ENCODE measurements at places on chromosomes 7 and 10.
A peak's percentile ranks its signal among the peaks of the same experiment; 100 is the strongest.

- peak; percentile 42 for DNase-seq
Measured at GRCh38 chr10:70461397-70462348, 16.9 kb upstream of the PALD1 start.

DNA sequence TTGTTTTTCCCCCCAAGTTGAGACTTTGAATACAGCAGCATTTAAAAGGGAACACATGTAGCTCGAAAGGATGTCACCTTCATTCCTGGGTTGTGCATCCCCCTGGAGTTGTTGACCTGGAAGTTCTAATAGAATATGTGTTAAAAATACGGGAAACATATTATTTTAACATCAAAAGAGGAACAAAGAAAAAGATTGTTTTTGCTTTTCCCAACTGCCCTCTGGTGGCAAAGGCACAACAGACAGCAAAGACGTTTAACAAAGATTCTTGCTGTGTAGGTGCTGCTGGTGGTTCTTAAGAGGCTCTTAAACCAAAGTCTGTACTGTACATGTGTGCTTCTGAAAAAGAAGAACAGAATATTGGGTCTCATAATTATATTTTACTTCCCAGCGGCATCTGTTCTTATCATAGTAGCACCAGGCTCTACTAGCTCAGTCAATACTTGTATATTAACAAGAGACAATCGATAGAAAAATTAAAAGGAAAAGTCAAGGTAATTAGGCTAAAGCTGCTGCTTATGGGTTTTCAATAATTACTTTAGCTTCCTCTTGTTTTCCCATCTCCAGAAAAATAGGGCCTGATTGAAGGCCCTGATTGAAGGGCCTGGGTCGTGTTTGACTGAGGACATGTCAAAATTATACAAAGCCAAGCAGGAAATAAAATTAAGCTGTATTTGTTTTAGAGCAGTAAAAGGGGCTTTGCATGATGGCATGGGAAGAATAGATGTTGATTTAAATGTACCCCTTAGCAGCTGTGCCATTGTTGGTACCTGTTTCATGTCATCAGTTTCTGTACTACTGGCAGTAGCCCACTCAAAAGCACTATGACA is 384.2 kb upstream of the LRGUK start:
- DNase-seq = no peak

DNA sequence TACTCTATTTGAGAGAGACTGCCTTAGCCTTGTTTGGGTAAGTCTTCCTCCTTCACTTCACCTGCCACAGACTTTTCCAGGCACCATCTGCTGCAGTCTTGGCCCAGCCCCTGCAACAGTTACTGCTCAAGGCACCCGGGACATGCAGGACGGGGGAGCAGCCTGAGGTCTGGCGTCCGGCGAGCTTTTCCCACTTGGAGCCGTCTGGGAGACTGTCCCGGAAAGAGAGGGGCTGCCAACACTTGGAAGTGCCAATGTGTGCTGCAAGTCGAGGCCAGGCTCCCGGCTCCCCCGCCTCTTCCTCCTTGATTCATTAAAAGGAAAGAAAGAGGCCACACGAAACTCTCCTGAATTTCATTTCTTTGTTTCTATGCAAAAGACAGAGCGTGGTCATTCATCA is 13.7 kb downstream of the HTRA1 start:
- DNase-seq = peak; percentile 81

GRCh38 chr10:61902445-61903220 is 1.1 kb downstream of the ARID5B start:
- DNase-seq = peak; percentile 50

DNA sequence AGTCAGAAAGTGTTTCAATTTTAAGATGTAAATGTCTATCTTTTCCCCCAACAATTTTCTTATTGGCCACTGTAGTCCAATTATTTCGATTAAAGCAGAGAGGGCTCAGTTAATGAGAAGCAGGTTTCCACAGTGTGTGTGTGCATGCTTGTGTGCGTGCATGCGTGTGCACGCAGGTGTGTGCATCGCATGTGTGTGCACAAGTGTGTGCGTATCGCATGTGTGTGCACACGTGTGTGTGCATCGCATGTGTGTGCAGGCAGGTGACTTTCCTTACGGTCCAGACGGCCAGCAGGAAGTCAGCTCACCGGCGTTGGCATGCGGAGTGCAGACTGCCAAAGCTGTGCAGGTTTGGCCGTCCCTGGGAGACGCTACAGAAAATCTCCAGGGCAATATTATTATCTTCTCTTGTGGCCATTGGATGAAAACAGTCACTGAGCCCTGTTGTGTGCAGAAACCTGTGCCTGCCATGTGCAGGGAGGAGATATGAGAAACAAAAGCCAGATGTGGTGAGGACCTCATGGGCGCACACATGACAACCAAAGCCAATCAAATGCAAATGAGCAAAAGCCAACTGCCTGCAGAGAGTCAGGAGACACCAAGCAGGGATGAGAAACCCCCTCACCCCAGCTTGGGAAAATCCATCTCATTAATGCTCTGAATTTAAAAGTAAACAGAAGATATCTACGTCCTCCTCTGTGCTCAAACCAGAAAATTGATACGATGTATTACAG is 70.4 kb downstream of the C10orf90 start:
- no peak for DNase-seq

DNA sequence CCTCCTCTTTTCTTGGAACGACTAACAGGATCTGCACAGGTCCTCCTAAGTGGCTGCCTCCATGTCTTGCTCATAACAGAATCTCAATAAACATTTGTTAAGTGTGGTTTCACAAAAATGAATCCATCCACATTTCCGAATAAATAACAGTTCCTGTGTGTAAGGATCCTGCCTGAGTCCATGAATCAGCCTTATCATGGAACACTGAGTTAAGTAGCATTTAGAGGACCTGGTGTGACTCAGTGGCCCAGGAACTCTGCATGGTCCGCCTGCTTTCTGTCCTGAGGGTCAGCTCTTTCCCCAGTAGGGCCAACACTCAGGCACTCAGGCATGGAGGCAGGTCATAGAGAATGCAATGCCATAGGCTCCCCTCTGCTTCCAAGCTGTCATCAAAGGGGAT is 15.8 kb upstream of the C10orf90 start:
- no peak for DNase-seq

GRCh38 chr10:52343439-52343838 is 29.4 kb downstream of the DKK1 start:
- no peak for DNase-seq

DNA sequence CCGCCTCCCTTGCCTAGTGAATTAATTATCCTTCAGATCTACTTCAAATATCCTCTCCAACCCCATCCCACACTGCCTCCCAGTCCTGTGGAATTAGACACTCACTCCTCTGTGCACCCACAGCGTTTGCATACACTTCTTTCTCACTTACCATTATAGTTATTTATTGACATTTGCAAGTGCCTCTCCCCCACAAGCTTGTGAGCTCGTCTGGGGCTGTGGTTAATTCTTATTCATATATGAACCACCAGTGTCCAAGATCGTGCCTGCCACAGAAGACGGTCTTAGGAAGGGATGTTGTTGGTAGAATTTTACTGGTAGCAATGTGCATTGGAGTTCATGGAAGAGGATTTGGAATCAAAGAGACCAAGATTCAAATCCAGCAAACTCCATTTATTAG is 68.1 kb upstream of the AOAH start:
- no peak for DNase-seq

GRCh38 chr7:76182225-76182960 is 19.3 kb upstream of the SRRM3 start:
- no peak for DNase-seq

DNA sequence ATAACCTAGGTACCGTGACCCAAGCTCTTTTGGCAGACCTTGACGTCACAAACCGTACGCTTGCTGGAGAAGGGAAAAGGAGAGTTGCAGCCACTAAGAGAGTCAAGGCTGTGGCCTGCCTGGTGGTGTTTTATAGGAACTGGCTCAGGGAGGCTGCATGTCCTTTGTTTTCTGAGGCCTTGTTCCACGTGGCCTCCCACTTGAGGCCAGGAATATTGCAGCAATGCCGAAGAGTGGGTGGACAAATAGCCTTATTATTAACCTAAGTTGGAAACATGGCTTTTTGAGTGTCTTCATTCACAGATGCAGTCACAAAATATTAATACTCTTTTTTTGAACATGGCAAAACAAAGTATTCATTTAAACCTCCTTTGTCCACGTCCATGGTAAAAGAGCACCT is 178.0 kb downstream of the CELF2 start:
- DNase-seq = no peak

- no peak for DNase-seq
Measured at GRCh38 chr10:49761789-49762565, at the start of gene OGDHL. Gene OGDHL, minus strand, starts transcription at chr10:49762323. Its CDS starts 3,731 bp downstream, at chr10:49758592.

DNA sequence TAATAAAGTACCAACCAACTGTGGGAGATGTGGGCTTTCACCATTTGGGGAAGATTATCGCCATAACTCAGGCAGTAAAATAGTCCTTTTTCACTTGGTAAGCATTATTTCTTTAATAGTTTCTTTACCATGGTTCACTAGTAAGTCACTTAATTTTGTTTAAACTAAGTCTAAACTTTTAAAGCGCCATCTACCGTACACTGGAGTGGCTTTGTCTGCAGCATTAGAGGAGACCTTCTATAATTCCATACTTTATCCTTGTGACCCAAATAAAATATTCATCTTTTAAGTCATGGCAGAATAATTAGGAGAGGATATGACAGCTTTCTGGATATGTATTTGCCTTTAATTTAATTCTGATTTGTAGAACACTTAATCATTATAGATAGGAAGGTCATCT is 468.0 kb downstream of the MAGI2 start:
- no peak for DNase-seq

DNA sequence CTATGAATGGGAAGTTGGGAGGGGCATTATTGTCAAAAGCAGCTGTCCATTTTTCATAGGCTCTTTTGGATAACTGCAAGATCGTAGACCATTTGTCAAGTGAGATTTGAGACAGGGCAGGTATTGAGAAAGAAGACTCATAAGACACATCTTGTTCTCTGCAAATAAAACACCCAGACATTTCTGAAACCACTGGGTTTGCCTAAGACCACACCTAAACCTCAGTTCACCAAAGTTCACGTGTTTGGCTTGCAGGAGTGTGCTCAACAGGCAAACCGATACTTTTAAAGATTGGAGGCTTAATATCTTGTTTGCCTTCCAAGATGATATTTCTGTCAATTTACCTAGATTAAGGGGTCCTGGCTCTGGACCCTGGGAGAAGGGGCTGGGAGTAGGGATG is 628.4 kb downstream of the CALN1 start:
- no peak for DNase-seq

GRCh38 chr10:63005246-63005645 is 127.9 kb upstream of the NRBF2 start:
- no peak for DNase-seq

DNA sequence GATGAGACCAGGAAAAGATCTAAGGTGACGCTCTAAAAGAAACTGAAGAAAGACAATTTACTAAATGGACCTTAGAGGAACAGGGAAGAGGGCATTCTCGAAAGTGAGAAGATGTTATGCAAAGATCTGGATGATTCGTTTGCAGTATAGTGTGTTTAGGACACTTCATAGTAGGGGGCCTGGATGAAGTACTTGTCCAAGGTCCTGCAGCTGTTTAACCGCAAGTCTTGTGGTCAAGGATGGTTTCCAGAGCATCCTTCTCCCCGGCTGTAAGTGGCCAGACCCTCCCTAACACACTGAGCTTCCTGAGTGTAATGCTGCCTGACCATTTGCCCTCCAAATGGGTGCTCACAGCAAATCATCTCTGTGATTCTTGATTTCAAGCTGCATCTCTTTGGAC is 101.6 kb downstream of the XPNPEP1 start:
- no peak for DNase-seq

- no peak for DNase-seq
Measured at GRCh38 chr7:131586259-131586658, 29.8 kb upstream of the PODXL start.

DNA sequence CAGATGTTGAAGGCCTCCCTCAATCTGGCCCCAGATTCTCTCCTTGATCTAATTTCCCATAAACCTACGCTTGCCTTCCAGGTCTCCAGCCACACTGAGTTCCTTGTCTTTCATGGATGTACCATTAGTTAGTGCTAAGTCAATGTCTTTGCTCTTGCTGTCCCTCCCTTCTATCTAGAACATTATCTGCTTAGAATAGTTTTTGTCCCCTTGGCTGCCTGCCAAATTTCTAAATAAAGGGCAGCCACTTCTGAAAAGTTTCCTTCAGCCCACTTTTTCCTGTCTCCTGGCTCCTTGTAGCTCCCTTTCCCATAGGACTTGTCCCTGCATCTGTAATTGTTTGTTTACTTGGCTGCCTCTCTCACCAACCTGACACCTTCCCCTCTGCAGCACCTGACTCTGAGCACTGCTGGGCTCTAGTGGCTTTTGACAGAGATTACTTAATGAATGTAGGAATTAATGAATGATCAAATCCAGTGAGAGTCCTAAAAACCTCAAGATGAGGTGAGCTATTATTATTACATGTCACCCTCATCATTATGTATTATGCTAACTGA is 58.3 kb downstream of the CXCL12 start:
- DNase-seq = no peak

- DNase-seq = no peak
Measured at GRCh38 chr7:23787272-23787671, 77.3 kb downstream of the STK31 start.

DNA sequence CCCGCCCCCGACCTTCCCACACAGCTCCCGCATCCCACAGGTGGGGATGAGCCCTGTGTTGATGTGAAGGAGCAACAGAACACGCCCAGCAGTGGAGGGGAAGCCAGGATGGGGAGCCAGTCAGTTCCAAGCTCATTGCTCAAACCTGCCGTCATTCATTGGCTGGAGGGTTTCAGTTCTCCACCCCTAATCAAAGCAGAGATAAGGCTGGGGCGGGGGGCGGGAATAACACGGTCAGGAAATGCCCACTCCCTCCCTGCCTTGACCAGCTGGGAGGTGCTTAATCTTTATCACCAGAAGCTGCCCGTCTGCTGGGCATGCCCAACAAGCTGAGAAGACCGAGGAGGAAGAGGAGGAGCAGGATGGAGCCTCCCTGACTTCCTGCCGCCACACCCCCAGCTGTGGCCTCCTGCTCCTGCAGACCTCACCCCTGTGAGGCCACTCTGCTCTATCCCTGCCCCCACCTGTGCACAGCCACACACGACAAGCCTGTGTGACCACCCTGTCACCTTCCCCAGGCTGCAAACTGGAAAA is 265.1 kb downstream of the ZEB1 start:
- no peak for DNase-seq
